ENCODE measurements at places on chromosomes 13 and 19.

DNA sequence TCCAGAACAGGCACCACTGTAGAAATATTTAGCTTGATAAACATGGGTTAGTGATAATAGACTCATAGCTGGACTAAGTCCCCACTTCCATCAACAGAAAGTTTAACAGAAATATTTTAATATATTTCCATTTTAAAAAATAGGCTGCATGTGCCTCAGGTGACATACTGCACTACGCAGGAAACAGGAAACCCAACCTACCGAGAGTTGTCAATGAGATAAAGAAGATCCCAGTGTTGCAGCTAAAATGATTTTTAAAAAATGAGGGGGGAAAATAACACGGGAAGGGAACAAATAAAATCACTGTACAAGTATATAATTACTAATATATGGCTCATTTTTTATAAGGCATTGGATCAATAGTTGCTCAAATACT is 154.8 kb downstream of the TBC1D4 start:
- DNase-seq: no peak

- DNase-seq: peak; percentile 85
Measured at GRCh38 chr13:60431108-60431700, 34.2 kb downstream of the TDRD3 start.

DNA sequence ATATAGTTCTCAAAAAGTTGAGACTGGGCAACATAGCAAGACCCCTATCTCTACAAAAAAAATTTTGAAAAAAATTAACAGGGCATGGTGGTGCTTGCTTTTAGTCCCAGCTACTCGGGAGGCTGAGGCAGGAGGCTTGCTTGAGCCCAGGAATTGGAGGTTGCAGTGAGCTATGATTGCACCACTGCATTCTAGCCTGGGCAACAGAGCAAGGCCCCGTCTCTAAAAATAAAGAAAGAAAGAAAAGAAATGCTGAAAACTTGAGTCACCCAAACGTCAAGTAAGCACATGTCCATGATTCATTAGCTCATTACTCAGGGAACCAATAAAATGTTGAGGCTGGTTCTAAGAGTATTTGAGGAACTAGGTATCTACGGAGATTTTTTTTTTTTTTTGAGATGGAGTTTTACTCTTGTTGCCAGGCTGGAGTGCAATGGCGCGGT is 33.9 kb upstream of the SEMA6B start:
- peak; percentile 88 for DNase-seq

DNA sequence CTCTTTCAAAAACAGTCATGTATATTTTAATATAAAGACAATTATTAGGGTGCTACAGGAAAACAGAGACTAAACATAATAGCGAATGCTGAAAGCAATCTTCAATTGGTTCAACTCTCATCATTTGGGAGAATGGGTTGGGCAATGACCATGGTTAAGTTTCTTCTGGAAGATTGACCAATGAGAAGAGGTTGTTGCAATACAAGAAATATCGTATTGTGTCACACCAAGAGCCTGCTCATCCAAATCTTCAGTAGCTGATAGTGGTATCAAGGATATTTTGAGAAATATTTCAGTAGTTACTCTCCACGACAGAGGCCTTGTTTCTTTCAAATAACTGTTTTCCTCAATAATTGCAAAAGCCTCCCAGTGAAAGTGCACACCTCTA is 83.0 kb upstream of the FNDC3A start:
- DNase-seq: no peak

- DNase-seq: no peak
Measured at GRCh38 chr19:55753401-55753800, 5.5 kb upstream of the RFPL4A start.

DNA sequence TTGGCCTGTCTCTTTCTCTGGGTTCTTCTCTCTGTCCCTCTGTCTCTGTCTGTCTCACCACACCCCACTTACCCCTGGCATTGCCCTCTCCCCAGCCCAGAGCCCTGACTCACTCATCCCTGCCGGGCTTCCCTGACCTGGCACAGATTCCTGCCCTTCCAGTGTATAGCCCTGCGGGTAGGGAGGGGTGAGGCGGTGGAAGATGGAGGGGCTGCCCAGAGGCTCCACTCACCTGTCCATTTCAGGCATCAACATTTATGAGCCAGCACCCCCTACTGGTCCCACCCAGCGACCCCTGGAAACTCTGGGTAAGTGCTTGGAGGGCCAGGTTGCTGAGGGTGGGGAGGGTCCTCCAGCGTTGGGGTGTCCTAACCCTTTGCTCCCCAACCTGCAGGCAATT is 1.0 kb downstream of the NCCRP1 start:
- no peak for DNase-seq

DNA sequence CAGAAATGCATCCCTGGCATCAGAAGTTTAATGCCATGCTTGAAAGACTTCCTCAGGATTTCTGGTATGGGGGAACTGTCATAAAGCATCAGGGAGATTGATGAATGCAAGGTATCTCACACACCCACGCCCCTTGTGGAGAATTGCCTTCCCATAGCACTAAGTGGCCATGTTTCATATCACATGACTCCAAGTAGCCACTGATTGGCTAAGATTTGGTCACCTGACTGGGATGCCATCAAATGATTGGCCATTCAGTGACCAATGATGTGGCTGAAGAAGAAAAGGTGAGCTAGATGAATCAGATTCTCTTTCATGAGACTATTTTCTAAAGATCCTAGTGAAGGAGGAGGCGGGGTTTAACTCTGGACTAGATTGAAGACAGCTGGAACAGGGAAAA is 7.3 kb downstream of the KLK8 start:
- DNase-seq: peak; percentile 45

DNA sequence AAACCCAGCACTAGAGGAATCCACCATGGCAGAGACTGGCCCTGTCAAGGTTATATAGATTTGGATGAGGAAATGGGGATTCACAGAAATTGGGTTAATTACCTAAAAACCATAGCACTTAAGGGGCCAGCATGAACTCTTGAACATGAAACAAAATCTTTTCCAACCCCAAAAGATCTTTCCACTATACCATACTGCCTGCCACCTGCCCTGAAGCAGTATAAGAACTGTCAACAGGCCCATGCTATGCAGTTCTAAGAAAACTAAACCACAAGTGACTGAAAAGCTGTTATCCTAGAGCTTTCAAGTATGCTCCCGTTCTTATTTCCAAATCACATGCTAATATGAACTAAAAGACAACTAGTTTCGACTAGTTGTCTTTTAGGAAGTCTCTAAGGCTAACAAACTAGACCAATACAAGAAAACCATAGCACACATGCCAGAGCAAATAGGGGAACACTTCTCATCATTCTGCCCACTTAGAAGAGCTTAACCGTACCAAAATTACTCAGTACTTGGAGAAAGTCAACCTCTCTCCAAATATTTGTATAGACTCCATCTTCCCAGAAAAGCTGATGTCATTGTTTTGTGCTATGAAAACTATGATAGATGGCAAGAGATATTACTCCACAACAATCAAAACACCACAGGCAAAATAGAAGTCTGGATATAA is 27.5 kb downstream of the HSPH1 start:
- DNase-seq: no peak

GRCh38 chr13:26957182-26957581 is 196.6 kb upstream of the GPR12 start:
- no peak for DNase-seq

DNA sequence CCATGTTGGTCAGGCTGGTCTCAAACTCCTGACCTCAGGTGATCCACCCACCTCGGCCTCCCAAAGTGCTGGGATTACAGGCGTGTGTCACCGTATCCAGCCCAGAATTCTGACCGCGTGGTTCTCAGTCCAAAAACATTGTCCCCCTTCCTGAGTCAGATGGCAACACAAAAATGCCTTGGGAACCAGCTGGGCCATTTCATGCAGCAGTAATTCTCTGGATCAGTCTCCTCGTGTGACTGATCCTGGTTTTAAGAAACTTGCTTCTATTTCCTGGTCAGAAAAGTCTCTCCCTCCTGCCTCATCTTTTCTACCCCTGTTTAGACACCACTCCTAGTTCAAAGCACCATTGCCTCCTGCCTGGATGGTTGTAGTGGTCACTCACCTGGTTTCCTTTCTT is 60.9 kb upstream of the USP29 start:
- no peak for DNase-seq

DNA sequence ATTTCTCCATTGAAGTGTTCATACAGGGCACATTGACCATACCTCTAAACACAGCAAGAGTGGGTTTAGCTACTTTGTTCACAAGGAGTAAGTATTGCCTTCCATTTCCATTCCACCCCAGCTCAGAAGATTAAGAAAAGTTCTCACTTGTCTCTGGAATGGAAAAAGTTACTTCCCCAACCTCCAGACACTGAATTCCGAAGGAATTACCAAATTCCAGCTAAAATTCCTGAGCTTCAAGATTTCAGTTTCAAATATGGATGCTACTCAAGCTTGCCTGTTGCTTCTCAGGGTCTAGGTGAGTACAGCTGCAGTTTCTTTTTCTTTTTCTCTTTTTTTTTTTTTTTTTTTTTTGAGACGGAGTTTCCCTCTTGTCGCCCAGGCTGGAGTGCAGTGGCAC is 33.6 kb downstream of the TEX26 start:
- no peak for DNase-seq

DNA sequence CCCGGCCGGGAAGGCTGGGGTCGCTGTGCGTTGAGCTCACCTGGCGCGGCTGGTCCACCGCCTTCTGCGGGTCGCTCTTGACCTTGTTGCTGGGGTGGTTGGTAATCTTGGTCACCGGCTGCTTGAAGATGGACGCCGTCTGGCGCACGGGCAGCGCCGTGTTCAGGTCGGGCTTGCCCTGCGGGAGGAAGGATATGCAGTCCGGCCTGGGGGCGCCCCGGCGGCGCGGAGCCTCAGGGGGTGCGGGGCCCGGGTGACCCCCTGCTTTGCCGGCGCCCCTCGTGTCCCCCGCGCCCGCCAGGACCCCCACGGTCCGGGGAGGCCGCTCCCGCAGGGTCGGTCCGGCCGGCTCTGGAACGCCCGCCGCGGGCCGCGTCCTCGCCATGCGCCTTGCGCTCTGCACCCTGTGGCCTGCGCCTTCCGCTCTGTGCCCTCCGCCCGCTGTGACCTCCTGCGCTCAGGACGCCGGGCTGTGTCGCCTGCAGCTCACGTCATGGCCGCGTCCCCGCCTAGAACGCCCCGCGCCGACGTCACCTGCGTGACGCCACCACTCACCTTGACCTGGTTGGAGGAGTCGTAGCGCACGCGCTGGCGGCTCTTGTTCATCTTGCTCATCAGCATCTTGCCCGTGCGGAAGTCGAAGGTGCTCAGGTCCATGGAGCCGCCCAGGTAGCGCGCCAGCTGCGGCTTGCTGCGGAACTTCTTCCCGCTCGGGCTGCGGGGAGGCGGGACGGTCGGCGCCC is 8.0 kb downstream of the MBD3 start:
- no peak for DNase-seq

DNA sequence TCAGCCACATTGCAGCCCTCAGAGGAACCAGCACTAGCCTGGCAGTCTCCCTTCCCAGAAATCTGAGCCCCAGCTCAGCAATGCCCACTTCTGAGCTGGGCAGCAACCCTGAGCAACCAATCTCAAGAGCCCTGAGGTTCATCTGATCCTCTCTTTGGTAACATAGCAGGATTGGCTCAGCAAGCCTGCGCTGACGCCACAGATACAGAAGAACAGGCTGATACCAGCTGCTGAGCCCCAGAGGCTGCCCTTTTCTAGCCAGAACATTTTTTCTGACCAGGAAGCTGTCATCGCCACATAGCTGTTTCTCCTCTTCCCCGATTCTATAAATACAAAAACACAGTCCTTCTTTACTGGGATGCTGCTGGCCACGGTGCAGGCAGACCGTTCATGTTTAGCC is 59.8 kb downstream of the TRPM4 start:
- DNase-seq: no peak

DNA sequence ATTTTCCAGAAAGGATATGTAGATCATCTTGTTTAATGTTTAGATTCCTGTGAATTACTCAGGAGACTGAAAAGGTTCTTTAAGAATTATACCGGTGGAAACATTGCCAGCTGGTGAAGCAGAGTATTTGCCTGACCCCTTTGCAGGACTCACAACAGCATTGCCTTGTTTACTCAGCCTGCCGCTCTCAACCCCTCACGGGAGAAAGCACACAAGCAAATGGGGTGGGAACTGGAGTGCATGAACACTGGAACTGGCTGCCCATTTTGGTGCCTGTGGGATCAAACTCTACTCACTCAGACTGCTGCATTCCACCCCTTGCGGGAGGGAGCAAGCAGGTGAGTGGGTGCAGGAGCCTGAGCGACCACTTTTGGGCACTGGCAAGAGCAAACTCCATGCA is 804.7 kb upstream of the SLITRK1 start:
- DNase-seq: no peak

DNA sequence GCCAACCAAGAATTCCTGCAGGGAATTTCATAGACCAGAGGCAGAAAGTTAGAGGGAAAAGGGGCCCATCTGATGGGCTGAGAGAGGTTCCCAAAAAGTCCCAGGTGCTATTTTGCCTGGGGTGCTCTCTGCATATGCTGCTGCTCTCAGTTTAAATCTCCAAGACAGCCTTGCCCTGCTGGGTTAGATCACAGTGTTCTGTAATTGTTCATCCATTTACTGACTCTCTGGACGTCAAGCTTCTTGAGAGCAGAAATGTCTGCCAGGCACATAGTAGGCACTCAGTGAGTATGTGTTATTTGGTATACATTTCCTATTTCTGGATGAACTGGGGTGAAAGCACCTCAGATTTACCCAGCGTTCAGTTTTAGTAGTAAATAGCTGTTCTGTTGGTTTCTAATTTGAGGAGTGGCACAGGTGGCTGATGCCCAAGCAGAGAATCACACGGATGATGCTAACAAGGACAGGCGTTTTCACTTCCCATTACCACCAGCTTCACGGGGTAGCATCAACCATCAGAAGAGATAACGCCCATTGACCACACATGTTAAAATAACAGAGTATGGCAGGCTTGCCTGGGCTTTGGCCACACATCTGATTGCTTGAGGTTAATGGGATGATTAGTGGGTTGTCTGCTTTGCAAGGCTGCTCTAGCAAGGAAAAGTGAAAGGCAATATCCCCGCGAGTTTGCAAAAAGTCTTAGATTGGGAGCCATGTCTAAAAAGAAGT is 161.1 kb downstream of the SLC7A1 start:
- DNase-seq: no peak

DNA sequence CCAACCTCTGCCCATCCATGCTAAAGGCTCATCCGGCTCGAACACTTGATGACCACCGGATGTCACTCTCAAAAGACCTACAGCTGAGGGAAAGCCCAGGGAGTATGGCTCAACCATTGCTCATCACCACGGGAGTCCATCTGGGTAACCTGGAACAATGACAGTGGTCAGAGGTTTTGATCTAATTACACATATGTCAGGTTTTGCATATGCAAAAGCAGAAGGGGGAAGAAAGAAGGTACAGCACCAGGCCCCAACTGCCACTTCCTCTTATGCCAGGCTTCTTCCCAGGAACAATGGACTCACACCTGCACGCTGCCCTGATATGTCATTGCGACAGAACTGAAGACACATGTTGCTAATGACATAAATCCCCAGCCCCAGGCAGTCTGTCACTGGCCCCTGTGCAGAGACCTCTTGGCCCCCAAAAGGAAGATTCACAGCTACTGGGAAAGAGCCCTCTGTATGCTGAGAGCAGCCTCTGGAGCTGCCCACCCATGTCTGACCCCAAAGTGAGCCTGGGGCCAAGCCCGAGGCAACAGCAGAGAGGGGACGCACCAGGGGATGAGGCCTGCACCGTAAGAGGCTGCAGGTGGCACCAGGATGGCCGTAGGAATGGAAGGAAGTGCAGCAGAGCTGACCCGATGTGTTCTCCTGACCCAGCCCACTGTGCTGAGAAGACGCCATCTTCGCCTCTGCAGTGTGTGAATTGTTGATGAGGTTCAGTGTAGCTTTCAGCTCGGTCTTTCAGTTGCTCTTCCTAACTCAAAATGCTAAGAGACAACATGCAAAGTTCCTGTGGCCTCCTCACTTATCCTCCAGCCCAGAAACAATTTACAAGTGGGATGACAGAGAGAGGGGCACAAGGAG is 26.3 kb downstream of the EPS15L1 start:
- DNase-seq: peak; percentile 57

GRCh38 chr19:55484593-55485438 is at the start of gene NAT14:
TSS of gene NAT14 (plus strand) at chr19:55485188. CDS start at chr19:55485709, 521 bp downstream.
- DNase-seq: no peak
